ENCODE measurements at places on chromosomes 4 and X.

DNA sequence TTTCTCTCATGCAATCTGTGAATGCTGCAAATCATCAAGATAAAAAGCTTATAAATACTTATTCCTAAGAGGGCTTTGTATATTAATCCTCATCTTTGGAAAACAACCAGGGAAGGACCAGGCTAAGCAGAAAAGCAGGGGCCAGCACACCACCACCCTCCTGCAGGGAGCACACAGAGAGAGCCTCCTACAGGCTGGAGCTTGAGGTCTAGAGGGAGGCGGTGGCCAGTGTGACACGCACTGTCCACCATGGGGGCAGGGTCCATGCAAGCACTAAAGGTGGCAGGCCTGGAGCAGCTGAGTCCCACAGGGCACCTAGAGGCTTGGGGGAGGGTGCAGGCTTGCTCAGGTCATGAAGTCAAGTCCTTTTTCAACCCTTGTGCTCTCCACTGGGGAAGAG lies 236.9 kb downstream of the TACR3 start:
- no peak for DNase-seq

GRCh38 chrX:151725338-151725614 lies 9.3 kb upstream of the CNGA2 start:
- no peak for DNase-seq

GRCh38 chr4:93029769-93030168 lies 726.0 kb downstream of the GRID2 start:
- no peak for DNase-seq

DNA sequence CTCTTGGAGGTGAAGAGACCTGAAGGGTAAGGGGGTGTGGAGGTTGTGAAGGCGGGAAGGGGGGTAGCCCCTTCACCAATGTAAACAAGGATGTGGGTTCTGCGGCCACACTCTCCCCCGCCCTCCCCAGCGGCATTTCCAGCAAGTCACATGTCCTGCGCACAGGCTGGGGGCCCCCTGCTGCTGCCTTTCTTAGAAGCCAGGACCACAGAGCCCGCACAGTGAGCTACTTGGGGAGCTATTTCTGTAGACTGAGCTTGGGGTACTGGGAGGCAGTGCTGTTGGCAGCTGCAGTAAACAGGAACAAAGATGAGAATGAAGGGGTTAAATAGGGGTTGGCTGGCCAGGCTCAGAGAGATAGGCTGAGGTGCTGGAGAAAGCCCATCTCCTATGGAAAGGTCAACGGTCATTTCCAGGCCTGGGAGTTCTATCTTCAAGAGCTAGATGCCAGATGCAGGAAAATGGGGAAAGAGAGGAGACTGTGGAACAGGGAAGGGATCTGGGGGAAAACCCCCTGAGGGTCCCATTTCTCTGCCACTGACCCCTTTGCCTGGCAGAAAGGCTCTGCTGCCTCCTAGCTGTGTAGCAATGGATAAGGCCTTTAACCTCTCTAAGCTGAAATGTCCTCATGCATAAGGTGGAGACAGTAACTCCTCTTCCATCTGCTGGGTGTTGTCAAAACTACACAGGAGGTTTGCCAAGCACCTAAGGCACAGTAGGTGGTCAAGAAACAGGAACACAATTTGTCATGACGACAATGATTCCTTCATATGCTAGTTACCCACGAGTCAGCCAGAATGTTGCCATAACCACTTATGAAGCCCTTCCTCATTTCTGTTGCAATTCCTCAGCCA lies 18.5 kb upstream of the PIM2 start:
- DNase-seq = no peak

DNA sequence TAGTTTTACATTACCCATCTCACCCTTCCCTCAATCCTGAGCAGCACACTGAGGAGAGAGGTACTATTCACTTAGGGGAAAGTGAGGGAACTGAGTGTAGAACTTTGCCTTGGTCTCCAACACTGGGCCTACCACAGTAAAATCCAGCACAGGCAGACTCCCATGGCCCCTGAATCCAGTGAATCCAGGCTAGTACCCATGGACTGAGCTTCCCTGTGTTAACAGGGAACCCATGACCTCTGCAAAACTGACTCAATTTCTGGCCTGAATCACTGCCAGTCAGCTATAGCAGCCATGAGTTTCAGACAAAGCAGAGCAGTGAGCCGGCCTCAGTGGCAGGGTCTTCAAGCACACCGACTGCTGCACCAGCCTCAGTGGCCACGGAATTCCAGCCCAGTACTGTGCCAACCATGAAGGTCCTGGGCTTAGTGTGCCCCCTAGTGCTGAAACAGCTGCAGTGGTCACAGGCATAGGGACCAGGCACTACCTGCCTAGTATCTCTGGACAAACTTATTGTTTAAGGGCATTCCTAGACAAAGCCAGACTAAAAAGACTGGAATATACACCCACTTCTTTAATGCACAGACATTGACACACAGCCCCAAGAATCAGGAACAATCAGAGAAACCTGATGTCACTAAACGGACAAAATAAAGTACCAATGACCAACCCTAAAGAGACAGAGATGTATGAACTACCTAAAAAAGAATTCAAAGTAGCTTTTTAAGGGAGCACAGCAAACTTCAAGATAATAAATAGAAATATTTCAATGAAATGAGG lies 127.4 kb upstream of the RPL34 start:
- peak; percentile 45 for DNase-seq

GRCh38 chr4:80732010-80732409 lies 298.5 kb upstream of the BMP3 start:
- DNase-seq = no peak

DNA sequence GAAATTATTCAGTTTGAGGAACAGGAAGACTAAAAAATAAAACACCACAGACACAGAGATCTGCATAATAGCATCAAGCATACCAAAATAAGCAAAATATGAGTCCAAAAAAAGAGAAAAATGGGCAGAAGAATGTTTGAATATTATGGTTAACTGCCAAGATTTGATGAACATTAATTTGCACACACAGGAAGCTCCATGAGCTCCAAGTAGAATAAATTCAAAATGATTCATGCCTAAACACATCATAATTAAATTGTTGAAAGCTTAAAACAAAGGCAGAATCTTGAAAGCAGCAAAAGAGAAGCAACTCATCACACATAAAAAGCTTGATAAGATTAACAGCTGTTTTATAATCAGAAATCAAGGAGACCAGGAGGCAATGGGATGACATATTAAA lies 156.6 kb upstream of the ARSJ start:
- DNase-seq = no peak

DNA sequence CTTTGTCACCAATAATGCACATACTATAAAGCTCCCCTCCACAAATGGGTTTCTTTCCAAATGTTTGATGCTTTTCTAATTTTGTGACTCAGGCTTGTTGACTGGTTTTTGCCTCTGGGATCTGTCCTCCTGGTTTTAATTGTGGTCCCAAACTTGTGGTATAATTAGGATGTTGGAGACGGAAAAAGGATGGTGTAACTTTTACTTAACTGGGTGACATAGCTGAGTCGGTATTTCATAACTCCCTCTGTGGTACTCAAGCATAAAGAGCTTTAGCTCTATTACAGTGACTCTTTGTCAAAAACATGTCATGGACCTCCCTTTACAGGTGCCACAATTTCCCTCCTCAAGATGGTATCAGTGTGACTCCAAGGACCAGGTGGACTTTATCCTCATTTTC lies 119.7 kb upstream of the RBPJ start:
- DNase-seq = no peak

GRCh38 chr4:87811977-87812376 lies 12.6 kb downstream of the IBSP start:
- DNase-seq = no peak

DNA sequence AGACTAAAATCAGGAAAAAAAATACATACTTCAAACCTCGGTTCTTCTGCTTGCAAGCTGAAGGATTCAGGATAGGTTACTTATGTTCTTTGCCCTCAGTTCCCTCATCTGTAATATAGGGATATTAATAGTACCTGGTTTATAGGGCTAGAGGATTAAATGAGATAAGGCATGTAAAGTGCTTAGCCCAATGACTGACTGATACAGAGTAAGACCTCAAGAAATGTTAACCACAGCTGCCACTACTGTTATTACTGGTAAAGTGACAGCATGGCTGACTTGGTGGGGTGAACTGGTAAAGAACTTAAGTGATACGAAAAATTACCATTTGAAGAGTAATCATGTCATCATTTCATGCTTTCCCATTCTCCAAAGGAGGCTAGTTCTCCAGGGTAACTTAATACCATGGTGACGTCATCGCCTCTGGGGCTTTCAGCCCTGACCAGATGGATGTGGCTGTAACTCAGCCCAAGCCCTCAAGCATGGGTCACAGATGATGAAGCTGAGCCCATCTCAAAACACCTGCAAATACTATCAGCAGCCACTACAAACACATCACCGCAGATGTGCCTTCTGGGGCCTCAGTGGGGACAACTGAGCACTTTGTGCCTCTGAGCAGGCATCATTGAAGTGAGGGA lies 44.5 kb upstream of the SCML1 start:
- DNase-seq = peak; percentile 72

DNA sequence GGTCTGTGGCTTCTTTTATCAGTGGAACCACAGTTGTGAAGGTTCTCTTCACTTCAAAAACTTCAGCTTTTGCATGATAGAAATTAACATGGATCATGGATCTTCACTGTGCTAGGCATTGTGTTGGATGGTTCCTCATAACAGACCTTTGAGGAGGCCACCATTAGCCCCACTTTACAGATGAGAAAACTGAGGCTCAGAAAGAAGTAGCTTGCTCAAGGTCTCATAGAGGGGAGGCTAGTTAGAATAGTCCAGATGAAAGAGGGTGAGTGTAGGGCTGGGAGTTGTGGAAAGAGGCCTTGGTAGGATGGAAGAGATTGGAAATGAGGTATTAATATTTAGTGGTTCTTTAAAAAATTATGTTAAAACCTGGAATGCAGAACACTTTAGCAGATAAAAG lies 2.6 kb downstream of the TSR2 start:
- DNase-seq = no peak

DNA sequence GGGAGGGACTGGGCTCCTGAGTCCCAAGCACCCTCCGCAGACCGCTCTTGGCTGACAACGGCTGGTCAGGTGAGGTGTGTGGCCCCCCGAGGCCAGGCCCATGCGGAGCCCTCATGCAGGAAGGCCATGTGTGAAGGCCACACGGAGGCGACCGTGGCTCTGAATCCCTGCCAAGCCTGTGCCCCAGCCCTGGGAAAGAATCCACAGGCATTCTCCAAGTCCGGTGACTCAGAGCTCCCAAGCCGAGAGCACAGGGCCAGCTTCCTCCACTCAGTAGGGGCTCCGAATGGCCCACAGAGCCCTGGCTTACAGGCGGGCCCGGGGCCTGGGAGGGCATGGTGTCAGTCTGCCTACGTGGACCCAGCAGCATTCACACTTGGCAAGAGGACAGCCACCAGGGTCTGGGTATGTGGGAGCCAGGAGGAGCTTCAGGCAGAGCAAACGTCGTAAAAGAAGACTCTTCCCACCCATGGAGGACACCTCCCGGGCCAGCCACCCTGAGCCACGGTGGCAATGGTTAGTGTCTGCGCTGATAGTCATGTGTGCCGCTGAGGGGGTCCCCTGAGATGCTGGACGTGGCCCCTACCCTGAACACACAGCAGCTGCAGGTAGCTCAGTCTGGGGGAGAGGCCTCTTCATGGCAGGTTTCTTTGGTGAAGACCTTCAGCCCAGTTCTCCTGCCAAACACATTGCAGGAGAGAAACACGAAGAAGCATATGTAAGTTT lies 105.7 kb downstream of the PSAPL1 start:
- DNase-seq = no peak

GRCh38 chr4:19534159-19534558 lies 717.5 kb upstream of the SLIT2 start:
- DNase-seq = no peak

DNA sequence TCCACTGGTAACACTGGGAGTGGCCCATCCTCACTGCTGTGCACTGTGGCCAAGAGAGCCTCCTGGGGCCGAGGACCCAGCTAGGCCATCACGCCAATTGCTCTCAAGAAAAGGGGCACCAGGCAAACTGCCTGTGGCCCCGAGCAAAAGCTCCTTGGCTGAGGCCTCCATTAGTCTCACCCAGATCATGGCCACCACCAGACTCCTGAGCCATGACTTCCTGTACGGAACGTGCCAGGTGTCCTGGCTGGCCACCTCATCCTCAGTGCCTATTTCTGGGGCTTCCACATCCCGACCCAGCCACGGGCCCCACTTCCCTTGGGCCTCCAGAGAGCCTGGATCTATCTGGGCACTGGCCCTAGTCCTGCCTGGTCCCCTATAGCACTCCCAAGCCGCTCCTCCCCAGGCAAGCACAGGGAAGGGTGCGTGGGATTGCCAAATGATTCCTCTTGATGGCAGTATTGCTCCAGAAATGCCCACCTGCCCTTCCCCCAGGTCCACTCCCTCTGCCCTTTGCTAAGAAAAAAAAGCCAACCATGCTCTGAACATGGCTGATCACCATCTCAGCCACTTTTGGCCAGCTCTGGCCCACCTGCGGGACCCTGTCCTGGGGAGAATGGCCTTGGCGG lies 212.6 kb upstream of the AGTR2 start:
- peak; percentile 25 for DNase-seq

DNA sequence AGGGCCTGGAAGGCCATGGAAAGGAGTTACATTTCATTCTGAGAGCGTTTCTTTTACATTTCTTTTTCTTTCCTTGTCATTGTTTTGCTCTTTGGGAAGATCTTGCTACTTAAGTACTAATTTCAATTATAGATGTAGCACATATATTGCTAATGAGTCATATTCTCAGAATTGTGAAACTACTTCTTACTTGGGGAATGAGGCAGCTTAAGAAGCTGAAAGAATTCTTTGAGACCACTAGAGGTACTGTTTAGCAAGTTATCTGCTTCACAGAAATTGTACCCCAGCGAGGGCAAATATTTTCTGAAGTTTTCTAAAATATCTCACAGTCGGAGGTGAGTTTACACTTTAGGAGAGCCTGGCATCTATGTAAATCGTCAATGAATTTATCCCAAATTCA lies 100.6 kb downstream of the AFF2 start:
- no peak for DNase-seq

- no peak for DNase-seq
These were observed 134.5 kb downstream of the BTC start for GRCh38 chr4:74659576-74660411.

GRCh38 chr4:20137176-20137575 lies 114.5 kb upstream of the SLIT2 start:
- DNase-seq = no peak

- no peak for DNase-seq
These were observed 9.7 kb upstream of the KLHL13 start for GRCh38 chrX:118126286-118126685.

GRCh38 chrX:30680618-30681017 lies 27.4 kb downstream of the GK start:
- no peak for DNase-seq

GRCh38 chr4:110905367-110905766 lies 282.5 kb upstream of the PITX2 start:
- no peak for DNase-seq

- no peak for DNase-seq
These were observed 323.0 kb downstream of the INPP4B start for GRCh38 chr4:142523111-142523510.

DNA sequence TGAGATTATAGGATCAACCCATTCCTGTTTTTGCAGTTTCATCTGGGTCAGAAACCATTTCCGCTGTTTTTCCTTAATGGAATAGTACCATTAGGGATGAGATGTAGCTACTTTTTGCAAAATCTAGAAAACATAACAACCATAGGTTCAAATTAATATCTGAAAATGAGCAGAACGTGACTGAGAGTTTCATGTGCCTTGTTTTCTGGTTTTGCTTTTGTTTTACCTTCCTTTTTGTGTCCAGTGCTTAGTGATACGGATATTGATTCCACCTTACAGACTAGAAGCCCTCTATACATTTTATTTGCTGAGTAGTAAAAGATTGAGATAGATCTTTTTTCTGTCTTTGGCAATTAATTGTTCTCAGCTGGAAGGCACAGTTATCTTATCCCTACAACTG lies 46.5 kb downstream of the SNX25 start:
- no peak for DNase-seq

Measured in HAP-1 (cell line).